NCI-H524 treated with DMSO at 0.1 percent for 48 hours (cell line): ENCODE measurements at places on chromosomes 3 and 15.

GRCh38 chr15:82943176-82943575 lies 9.3 kb downstream of the HOMER2 start:
- DNase-seq: no peak

DNA sequence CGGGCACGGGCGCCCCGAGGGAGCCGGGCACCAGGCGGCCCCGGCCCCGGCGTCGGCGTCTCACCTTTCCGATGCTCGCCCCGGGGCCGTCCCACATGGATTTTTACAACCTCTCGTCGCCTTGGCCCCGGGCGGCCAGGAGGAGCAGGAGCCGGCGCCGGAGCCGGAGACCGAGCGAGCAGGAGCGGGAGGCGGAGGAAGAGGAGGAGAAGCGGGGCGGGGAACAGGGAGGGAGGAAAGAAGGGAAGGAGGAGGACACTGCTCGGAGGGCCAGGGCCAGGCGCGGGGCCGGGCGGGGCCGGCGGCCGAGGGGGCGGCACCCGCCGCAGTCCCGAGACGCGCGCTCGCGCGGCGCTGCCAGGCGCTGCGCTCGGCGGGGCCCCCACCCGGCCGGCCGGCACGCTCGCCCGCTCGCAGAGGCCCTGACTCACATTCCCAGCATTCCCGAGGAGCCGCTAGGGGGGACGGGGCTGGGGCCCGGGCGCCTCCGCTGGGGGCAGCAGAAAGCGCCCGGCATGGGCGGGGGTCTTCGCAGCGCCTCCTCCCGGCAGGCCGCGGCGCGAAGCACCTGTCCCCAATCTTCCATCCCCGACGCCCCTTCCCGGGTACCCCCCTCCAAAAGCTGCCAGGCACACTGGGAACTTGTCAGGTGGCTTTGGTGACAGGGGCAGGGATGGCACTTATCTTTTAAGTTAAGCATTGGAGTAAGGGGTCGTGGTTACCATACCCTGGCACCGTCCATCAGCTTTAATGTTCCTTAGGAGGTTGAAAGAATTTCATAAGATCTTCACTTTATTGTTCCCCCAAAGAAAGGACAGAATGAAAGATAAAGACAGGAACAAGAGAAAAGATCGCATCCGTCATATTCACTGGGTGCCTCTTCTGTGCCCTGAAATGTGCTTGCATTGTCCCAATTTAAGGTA lies at the start of gene ERC2:
Gene ERC2, minus strand, starts transcription at position 284 of the 923 bp plus-strand sequence.
- DNase-seq: no peak

GRCh38 chr15:29616512-29616911 lies 205.8 kb downstream of the TJP1 start:
- no peak for DNase-seq

- no peak for DNase-seq
Observed at GRCh38 chr15:41923401-41923997, 29.6 kb upstream of the SPTBN5 start.

GRCh38 chr15:91981821-91982800 lies 128.6 kb downstream of the SLCO3A1 start:
- DNase-seq: no peak

- no peak for DNase-seq
Observed at GRCh38 chr15:23574742-23575141, 9.3 kb downstream of the MKRN3 start.
